ENCODE measurements at places on chromosomes 16 and 17. TPM values are rescaled to one million over a fixed set of nuclear protein-coding genes. Genes with fewer than 3 reads are reported as not detected.

DNA sequence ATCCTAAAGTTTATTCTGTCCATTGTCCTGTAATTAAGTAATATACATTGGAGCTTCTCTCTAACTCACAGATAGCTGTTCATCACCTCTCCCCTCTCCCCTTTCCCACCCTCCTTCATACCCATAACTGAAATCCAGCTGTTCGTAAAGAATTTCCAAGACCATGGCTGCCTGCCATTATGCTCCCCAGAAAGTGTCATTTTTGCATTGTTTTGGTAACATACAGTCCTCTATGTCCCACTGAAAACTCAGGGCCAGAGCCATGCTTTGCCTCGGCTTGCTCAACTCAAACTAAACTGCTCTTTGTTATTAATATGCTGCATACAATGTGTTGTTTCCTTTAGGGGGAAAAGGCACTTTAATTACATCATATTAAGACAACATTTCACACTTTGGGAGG lies 132.0 kb downstream of the MRTFB start:
- DNase-seq, result no peak

DNA sequence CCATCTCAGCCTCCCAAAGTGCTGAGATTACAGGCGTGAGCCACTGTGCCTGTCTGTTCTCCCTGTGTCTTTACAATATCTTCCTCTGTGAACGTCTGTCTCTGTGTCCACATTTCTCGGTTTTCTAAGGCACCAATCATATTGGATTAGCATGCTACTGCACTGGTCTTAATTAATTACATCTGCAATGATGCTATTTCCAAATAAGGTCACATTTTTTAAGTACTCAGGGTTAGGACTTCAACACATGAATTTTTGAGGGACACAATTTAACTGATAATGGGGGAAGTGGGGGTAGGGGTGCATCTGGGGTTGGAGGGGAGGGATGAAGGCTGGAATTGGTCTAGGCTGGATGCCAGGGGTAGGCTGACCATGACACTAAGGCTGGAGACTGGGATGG lies 102.6 kb downstream of the N4BP1 start:
- no peak for DNase-seq

Gene CHST4
- 4.4 TPM for total RNA-seq

- DNase-seq, result no peak
Measured at GRCh38 chr17:5715478-5715877, 131.2 kb upstream of the NLRP1 start.

DNA sequence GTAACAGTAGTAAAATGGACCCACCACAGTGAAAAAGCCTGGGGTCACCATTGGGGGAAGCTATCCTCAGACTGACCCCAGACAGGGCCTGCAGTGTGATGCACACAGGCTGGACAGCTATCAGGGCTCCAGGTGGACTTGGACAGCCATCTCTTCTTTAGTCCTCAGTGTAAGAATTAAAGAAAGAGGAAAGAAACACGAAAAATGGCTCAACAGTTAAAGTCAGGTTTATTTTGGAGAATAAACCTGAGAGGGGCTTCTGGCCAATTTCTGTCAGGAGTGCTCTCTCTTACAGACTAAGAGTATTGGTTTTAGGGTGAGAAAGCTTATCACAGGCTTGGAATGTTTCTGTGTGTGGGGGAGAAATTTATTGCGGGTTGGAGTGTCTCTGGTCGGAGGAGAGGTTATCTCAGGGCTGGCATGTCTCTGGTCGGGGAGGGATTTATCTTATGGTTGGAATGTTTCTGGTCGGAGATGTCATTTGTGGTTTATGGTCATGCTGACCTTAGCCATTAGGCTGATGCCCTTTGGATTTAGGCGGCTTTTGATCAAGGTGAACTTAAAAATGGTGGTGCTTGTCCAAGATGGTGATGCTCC lies 10.8 kb upstream of the B4GALNT2 start:
- DNase-seq, result no peak

DNA sequence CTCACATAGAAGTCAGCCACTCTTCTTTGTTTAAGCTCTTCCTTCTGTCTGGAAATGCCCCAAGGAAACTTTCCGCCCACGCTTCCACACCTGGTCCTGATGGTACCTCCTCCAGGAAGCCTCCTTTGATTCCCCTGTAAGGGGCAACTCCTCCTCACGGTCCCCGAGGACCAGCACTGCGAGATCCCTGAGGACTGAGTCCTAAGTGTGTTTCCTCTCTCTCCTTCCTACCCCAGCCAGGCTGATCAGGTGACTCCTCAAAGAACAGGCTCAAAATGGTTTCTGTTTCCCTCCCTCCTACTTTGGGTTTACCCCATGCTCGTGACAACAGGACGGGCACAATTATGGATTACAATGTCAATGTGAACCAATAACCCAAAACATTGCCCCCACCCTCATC lies 63.0 kb upstream of the MED9 start:
- no peak for DNase-seq

- peak; percentile 29 for DNase-seq
Measured at GRCh38 chr17:64004218-64004770, 6.1 kb downstream of the PRR29 start.

DNA sequence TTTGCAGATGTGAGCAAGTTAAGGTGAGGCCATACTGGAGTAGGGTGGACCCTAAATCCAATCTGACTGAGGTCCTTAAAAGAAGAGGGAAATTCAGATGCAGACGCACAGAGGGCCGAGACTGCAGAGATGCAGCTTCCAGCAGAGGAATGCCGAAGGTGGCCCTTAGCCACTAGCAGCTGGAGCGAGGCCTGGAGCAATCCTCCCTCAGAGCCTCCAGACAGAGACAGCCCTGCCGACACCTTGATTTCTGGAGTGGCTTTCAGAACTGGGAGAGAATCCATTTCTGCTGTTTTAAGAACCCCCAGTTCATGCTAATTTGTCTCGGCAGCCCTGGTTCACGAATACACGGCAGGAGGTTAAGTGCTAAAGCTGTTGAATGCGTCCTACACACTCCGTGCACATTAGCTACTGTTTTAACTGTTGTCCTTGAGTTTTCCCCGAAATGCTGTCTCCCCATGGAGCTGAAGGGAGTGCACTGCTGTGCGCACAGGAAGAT lies 135.5 kb downstream of the IRF8 start:
- DNase-seq, result peak; percentile 40

GRCh38 chr16:75929046-75929445 lies 202.8 kb upstream of the CPHXL start:
- no peak for DNase-seq

- DNase-seq, result no peak
Measured at GRCh38 chr16:60127196-60127595, 1393.1 kb upstream of the GOT2 start.

GRCh38 chr17:14094676-14095601 lies 25.6 kb downstream of the COX10 start:
- no peak for DNase-seq

DNA sequence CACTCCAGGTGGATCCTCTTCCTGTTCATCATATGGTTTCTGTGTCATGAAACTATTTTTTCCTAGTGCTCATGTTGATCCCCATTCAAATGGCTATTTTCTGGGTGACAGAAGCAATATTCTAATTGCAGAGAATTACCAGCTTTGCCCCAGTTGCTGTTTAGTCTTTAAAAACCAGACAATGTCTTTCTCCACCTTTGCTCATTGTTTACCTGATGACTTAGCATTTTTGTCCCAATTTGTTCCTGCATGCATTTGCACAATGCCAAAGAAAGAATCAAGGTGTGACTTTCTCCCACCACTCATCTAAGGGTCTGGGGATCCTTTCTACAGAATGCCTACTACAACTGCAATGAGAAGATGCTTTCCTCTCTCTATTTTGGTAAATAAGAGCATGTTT lies 439.9 kb upstream of the MAF start:
- DNase-seq, result no peak

DNA sequence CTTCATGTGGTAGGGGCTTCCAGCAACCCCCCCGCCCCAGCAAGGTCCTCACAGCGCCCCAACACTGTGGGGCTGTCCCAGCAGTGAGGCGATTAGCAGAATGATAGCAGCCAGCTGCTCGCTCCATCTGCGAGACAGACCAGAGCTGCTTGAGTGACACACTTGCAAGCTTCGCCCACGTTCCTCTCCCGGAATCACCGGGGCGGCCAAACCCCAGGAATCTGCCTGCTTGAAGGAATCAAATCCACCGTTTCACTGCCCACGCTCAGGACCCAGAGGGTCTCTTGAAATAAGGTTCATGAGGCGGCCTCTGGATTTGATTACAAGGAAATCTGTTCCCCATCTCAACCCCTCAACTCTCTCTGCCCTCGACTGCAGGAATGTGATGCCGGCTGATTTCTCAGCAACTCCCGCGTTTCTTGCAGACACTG lies 356.0 kb downstream of the C16orf95 start:
- DNase-seq, result no peak

- DNase-seq, result no peak
Measured at GRCh38 chr16:62661435-62661834, 625.2 kb upstream of the CDH8 start.

All from endodermal cell (in vitro differentiated cells).